Activated CD8-positive, alpha-beta T cell treated with anti-CD3 and anti-CD28 coated beads, Interleukin-2, amount 10 ng/mL, durations not matched to agents 7 days and 5 days (primary cell): ENCODE measurements at places on chromosomes 4 and X. TPM values are rescaled to one million over a fixed set of nuclear protein-coding genes. Genes with fewer than 3 reads are reported as not detected.

The HERC5 gene
- total RNA-seq, result 30.2 TPM

The RTL9 gene
- total RNA-seq, result not detected

- no peak for DNase-seq
- H3K4me1 ChIP-seq, result no peaks in the 10 kb centered on the region
- no peaks in the 10 kb centered on the region for H3K36me3 ChIP-seq
- no peak overlapping the region for H3K4me3 ChIP-seq
- H3K27ac ChIP-seq, result no peak overlapping the region
Observed at GRCh38 chrX:111874241-111874640, 1.7 kb upstream of the TRPC5OS start.

The UCP1 gene
- not detected for total RNA-seq

The FAM114A1 gene
- total RNA-seq, result 0.60 TPM

The GLOD5 gene
- total RNA-seq, result not detected

The INTU gene
- 0.37 TPM for total RNA-seq

The ARSJ gene
- not detected for total RNA-seq

DNA sequence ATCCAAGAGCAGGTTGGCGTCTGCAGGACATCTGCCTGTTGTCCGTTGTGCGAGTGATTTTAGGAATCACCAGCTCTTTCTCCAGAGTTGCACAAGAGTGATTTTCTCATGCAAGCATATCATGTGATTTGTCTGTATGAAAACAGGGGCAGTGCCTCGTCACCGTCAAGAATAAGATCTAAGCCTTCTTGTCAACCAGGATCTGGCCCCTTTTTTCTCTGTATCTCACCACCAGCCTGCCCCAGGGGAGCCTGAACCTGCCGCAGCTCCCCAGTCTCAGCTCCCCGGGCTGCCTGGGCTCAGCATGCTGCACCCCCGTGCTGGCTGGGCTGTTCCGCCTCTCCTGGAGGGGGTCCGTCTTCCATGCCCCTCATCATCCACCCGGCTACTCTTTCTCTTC is 90.5 kb downstream of the STOX2 start:
- DNase-seq, result no peak
- H3K4me1 ChIP-seq, result no peaks in the 10 kb centered on the region
- peaks cover 10% of the 10 kb centered on the region for H3K27me3 ChIP-seq
- no peak overlapping the region for H3K27ac ChIP-seq

DNA sequence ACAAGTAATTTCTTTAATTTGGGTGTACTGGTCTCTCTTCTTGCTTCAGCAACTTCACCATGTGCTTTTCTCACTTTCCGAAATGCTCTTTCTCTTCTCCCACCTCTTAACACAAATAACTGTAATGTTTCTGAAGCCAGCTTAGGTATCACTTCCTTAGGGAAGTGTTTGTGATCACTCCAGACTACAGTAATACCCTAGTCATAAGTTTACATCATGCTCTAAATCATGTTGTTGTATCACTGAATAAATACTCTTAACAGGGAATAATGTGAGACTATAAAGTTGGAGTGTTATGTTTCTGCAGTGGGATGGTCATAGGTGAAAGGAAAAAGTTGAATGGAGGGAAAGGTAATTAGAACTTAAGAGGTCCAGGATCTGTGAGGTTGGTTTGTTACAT is 712.3 kb downstream of the C4orf33 start:
- no peak for DNase-seq
- no peaks in the 10 kb centered on the region for H3K4me1 ChIP-seq
- H3K4me3 ChIP-seq, result no peak overlapping the region

The ENPEP gene
- not detected for total RNA-seq

DNA sequence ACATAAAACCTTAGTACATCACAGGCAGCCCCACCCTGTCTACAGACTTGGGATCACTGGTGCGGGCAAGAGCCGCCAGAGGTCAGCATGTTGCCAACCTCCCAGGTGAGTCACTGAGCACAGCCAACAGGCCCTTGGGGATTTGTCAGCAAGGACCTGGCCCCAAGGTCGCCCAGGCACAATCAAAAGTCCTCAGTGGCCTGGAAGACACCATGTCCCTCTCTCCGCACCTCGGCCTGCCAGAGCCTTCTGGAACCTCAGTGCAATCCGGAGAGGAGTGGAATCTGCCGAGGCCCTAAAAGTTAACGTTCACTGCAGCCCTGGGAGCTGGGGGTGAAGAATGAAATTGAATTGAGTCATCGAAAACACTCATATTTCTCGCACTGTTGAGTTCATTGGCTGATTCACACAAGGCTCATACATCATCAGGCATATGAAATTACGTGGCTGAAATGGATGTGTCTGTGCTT is 74.3 kb downstream of the WFS1 start:
- H3K4me3 ChIP-seq, result no peak overlapping the region
- H3K27ac ChIP-seq, result no peak overlapping the region
- H3K27me3 ChIP-seq, result peaks cover 14% of the 10 kb centered on the region
- no peaks in the 10 kb centered on the region for H3K36me3 ChIP-seq

GRCh38 chrX:13281289-13281688 is 38.6 kb downstream of the ATXN3L start:
- H3K27me3 ChIP-seq, result no peaks in the 10 kb centered on the region
- H3K4me1 ChIP-seq, result no peaks in the 10 kb centered on the region
- H3K36me3 ChIP-seq, result no peaks in the 10 kb centered on the region
- no peak for DNase-seq

The RIBC1 gene
- total RNA-seq, result 0.91 TPM

DNA sequence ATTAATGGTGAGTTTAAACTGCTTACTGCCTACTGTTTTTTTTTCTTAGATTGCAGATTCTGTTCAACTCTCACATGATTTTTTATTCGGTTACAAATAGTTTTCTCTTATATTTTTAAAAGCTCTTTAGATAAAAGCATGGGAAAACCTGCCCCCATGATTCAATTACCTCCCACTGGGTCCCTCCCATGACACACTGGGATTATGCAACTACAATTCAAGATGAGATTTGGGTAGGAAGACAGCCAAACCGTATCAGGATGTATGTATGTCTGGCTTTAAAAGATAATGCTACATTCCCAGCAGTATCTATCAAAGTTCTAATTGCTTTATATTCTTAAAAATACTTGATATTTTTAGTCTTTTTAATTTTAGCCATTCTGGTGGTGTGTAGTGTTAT is 131.5 kb downstream of the JADE1 start:
- H3K36me3 ChIP-seq, result peaks cover 57% of the 10 kb centered on the region
- H3K27ac ChIP-seq, result no peak overlapping the region
- no peak for DNase-seq
- no peak overlapping the region for H3K4me3 ChIP-seq
